Mucosa of gallbladder (tissue), 1 donor: ENCODE measurements at places on chromosomes 2 and 18.

DNA sequence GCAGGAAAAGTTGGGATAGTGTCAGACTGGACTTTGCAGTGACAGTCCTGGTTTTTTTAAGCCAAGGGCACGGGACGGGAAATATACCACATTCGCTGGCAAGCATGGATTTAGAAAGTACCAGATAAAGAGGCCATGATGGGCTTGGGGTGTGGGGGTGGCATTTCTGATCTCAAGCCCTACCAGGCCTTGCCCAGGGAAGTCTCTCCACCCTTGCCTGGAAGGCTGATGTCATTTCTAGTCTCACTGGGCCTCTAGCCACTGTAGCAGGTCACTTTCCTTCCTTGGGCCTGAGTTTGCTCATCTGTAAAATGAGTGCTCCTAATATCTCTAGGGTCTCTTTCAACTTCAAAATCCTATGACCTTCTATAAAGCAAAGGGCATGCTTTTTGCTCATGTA is 1.8 kb downstream of the ZBTB7C start:
- DNase-seq, result no peak

GRCh38 chr2:45191976-45192375 is 182.7 kb upstream of the SIX2 start:
- DNase-seq, result no peak

- DNase-seq, result no peak
Measured at GRCh38 chr2:219268294-219268693, 10.9 kb upstream of the DNAJB2 start.

- no peak for DNase-seq
Measured at GRCh38 chr2:161391737-161392506, 24.2 kb upstream of the TBR1 start.

GRCh38 chr2:169768262-169768995 is 30.2 kb upstream of the SSB start:
- peak; percentile 13 for DNase-seq

- peak; percentile 0 for DNase-seq
Measured at GRCh38 chr2:126866451-126866850, 32.2 kb upstream of the TEX51 start.

DNA sequence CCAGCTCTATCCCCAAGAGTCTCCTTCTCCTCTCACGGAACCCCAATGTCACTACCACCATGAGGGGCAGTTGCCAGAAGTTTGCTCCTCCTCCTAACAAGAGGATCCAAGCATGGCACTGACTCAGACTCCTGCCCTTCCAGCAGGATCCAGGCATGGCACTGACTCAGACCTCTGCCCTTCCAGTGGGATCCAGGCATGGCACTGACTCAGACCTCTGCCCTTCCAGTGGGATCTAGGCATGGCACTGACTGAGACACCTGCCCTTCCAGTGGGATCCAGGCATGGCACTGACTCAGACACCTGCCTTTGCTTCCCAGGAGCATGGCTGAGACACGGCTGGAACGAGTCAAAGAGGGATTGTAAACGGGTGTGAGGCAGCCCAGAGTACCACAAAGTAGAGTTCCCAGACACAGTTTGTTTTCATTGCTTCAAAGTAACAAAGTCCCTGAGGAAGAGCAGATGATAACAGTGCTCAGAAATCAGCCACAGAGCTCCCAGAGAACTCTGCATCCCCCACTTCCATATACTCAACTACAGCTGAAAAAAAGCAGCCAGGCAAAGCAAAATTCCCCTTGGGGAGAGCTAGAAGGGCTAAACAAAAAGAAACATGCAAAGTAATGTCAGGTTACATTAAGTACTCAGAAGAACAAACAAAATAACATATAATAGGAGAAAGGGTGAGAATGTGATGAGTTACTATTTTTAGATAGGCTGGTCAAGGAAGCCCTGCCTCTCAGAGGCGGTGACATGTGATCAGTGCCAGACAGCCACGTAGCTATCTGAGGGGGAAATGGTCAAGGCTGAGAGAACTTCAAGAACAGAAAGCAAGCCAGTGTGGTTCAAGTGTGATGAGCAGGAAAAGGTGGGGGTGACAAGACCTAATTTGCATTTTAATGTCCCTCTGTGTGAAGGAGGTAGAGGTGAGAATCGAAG is 3.0 kb downstream of the BUB1 start:
- no peak for DNase-seq

DNA sequence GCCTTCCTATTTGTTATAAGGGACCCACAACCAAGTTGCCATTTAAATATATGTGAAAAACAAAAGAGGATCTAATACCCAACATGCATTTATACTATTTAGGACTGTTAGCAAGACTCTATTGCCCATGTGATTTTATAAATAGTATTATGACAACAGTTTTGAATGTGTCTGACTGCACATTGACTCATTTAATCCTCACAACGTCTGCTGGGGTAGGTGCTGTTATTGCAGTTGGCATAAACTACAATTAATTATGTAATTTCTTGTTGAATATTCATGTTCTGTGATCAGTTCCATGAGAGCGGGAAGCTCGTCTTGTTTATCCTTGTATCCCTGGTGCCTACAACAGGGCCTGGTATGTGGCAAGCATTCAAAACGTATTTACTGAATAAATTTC is 53.7 kb downstream of the SH2D6 start:
- no peak for DNase-seq

- no peak for DNase-seq
Measured at GRCh38 chr2:130337735-130338325, 4.9 kb upstream of the IMP4 start.

DNA sequence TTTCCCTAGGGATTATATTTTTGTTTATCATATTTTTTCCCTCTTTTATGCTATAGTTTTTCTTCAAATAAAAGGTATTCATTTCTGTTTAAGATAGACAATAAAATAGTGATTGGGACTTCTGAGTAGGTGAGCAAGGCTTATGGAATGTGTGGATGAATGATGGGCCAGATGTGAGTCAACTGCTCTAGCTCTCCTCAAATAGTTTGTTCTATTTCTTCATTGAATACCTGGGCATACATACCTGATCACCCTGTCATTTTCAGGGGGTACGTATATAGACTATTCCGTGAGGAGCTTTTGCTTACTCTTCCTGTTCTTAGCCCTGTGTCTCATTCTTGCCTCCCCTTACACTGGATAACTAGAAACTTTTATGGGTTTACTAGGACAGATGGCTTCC is 41.9 kb downstream of the BABAM2 start:
- no peak for DNase-seq

- DNase-seq, result peak; percentile 53
Measured at GRCh38 chr2:149329489-149330126, 779 bp upstream of the LYPD6 start.

- no peak for DNase-seq
Measured at GRCh38 chr2:227301523-227301922, 23.5 kb upstream of the MFF start.

DNA sequence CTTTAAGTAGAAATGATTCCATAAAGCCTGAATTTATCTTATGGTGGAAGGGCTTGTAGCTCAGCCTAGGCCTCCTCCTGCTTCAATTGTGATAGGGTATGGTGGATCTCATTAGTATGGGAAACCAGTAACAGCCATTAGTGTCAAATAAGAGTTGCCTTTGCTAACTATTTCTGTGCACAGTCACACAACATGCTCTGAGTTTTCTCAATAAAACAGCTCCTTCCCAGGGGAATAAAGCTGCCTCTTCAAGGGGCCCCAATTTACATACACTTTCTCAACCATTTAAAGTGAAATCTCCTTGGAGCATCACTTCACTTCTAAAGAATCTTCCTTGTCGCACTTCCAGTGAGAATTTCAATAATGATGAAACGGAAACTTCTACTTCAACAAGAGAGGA is 53.4 kb downstream of the KLF7 start:
- no peak for DNase-seq

- no peak for DNase-seq
Measured at GRCh38 chr2:95575857-95576256, 15.9 kb upstream of the TRIM43 start.

- DNase-seq, result no peak
Measured at GRCh38 chr2:75243219-75243618, 43.9 kb upstream of the TACR1 start.

DNA sequence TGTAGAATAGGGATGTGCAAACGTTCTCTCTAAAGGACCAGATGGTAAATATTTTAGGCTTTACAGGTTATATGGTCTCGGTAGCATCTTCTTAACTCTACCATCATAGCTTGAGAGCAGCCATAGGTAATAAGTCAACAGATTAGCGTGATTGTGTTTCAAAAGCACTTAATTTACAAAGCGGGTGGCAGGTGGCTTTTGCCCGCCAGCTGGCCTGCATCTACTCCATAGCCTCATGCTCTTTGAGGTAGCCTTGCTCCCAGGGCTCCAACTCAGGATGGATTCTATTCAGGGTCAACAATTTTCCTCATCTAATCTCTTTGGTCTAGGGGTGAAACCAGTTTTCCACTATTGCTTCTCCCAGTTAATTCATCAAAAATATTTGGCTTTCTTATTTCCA is 5.0 kb upstream of the ATP9B start:
- DNase-seq, result no peak

DNA sequence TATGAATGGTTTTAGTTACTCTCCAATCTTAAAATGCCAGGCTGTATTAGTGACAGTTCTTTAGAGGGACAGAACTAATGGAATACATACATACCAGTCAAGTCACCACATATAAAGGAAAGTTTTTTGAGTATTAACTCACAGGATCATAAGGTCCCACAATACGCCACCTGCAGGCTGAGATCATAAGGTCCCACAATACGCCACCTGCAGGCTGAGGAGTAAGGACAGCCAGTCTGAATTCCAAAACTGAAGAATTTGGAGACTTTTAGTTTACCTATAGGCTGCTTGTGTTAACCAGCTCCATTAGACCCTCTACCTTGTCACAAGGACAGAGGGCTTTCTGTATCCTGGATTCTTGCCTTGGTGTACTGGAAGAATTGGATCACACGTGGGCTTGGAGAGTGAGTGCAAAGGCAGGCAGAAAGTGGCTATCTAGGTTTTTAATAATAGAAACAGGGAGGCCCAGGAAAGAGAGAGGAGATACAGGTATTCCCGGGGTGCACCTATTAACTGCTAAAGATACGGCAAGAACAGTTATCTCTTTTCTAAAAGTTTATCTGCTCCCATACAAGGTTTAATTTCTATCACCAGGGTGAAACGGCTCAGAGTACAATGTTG is 234.9 kb upstream of the CYRIA start:
- DNase-seq, result no peak

- DNase-seq, result no peak
Measured at GRCh38 chr2:120876526-120877280, 141.0 kb downstream of the GLI2 start.

DNA sequence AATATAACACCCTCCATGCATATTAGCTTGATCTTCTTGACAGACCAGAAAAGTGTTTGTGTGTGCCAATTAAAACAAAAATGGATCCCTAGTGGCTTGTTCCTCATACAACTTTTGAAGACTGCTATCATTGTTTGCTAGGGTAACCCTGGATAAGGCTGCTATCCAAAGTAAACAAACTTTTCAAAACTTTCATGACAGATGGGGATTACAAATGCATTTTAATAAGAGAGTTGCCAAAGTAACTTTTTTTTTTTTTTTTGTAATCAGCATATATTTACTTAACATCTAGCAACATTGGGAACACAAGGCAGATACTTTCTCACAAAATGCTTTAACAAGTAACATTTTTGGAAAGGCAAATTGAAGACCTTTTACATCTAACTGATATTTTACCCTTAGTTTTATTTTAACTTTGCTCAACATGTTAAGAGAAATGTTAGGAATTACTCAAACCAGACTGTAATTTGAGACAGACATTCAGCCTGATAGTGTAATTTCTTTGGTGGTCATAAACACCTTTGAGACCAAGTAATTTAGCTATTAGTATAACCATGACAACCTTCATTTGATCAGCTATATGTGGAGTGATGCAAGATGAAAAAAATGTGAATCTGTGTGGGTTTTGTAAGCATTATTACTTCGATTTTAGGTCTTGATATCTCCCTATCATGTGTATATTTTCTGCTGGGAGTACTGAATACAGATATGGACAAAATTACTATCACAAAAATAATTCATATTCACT is 300.9 kb downstream of the ARHGAP15 start:
- DNase-seq, result no peak

DNA sequence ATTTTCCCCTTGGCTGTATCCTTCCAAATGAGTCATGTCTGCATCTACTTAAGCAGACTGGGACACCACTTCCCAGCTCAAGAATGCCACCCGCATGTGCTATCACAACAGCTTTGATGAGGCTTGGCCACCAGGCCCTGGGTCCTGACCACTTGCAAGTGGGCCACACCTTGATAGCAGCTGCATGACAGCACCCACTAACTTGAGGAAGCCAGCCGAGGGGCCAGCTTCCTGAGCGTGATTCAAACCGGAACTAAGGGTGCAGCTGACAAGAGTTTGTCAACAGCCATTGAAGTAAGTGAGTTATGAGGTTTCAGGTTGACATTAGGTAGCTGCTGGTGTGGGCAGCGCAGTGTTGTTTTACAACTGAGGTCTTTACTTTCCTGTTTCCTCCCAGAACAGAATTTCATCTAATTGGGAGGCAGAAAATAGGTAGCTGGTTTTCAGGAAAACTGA is 54.4 kb downstream of the EPHA4 start:
- DNase-seq, result no peak

DNA sequence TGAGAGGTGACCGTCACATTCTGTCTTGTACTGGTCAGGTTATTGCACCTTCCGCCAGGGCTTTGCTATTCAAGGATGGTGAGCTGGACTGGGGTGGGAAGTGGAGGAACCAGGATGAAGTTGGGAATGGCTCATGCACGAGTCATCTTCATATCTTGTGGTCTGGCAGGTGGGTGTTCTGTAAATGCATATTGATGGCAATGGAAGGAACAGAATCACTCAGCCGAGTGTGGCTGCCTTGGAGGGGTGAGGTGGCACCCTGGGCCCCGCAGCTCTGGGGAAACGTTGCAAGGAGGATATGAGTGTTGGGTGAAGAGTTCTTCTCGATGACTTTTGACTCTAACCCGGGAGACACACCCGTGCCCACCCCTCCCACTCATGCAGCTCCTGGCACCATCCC is 1.2 kb downstream of the NEU2 start:
- no peak for DNase-seq

GRCh38 chr2:240921311-240921994 is 15.3 kb downstream of the CROCC2 start:
- no peak for DNase-seq

GRCh38 chr18:70288851-70289328 is at the start of gene SOCS6:
SOCS6 (plus strand) TSS chr18:70289045; CDS start chr18:70324669, 35,624 bp downstream.
- peak; percentile 53 for DNase-seq

DNA sequence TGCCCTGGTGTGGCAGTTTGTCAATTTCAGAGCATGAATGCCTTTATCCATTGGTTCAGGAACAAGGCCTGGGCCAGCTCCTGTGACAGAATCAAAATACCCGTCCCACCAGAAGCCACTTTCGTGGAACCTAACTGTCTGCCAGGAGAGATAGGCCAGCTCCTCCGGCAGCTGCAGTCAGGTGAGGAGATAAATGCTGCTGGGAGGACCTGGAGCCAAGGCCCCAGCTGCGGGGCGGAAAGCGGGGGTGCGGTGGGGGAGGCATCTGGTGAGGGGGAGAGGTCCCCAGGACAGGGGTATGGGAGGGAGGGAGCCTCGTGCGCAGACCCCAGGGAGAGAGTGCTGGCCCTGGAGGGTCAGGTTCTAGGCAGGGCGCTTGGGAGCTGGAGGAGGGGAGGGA is 4.4 kb upstream of the ASB1 start:
- DNase-seq, result no peak
